ENCODE measurements at places on chromosomes 3 and 15.

- H3K27me3 ChIP-seq: no peaks in the 10 kb centered on the region
- H3K27ac ChIP-seq: no peak overlapping the region
- H3K4me1 ChIP-seq: no peaks in the 10 kb centered on the region
- no peak for DNase-seq
These were observed 96.7 kb downstream of the SV2B start for GRCh38 chr15:91196768-91197167.

DNA sequence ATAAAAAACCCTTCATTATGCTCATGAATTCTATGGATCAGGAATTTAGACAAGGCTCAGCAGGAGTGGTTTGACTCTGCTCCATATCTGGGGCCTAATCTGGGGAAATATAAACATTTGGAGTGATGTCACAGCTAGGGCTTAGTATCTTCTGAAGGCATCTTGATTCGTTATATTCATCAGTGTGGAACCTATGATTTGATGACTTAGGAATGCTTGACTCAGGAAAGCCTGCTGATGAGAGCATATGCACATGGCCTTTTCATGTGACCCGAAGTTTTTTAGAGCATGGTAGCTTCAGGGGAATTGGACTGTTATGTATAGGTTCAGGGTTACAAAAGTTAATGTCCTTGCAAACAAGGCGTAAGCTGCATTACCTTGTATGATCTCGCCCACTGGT lies 184.9 kb upstream of the LRRC3B start:
- no peaks in the 10 kb centered on the region for H3K27me3 ChIP-seq
- H3K4me3 ChIP-seq: no peak overlapping the region
- H3K27ac ChIP-seq: no peak overlapping the region
- no peak for DNase-seq
- no peaks in the 10 kb centered on the region for H3K4me1 ChIP-seq

GRCh38 chr15:66389859-66390381 lies 3.2 kb downstream of the MAP2K1 start:
- no peak for DNase-seq
- no peaks in the 10 kb centered on the region for H3K27me3 ChIP-seq
- no peak overlapping the region for H3K27ac ChIP-seq
- H3K4me3 ChIP-seq: no peak overlapping the region
- peaks cover 9% of the 10 kb centered on the region for H3K36me3 ChIP-seq

DNA sequence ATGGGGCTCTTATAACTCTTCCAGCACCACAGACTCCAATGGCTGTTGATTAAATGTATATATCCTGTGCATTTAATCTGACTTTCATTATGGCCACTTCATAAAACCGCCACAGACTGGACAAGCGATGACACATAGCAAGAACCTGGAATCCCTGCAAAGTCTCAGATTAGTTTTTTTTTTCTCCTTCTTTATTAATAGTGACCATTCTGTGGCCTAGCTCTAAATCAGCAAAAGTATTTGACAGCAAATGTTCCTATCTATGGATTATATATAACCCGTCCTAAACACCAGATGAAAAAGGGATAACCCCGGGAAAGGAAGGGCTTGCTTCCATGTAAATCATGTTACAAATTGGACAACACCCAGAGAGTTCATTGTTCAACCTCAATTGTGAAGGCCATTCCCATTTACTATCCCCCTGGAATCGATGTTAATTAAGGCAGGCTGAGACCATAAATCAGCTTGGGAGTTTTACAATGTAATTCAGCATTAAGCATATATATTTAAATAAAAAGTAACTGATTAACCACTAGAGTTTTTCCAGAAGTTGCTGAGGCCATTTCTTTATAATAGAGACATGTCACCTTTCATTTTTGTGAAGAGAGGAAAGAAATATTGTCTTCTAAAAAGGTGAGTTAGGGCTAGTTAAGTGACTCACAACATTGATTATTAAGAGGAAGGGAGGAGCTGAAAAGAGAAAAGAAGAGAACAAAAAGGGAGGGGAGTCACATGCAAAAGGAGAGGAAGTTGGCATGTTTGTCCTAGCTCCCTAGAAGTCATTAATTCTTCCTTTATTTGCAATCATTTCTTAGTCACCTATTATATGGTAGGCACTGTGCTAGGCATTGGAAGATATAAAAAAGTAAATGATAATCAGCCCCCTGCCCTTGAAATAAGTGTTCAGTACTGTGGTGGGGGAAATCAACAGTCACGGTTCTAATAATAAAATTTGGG lies 26.2 kb downstream of the ALDH1A2 start:
- H3K27me3 ChIP-seq: no peaks in the 10 kb centered on the region
- no peaks in the 10 kb centered on the region for H3K36me3 ChIP-seq
- no peak overlapping the region for H3K27ac ChIP-seq
- no peak for DNase-seq
- H3K4me1 ChIP-seq: no peaks in the 10 kb centered on the region

DNA sequence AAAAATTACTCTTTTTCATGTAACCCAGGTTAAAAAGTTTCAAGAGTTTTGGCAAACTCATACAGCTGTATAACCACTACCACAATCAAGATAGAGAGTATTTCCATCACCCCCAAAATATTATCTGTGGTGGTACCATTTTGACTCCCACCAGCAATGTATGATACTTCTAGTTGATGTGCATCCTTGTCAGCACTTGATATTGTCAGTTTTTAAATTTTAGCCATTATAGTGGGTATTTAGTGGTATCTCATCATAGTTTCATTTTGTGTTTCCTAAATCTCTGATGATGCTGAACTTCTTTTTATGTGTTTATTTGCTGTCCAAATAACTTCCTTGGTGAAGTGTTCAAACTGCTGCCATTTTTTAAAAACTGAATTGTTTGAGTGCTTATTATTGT lies 14.6 kb downstream of the CTDSPL start:
- peaks cover 3% of the 10 kb centered on the region for H3K36me3 ChIP-seq
- no peak for DNase-seq
- no peak overlapping the region for H3K4me3 ChIP-seq
- H3K4me1 ChIP-seq: peaks cover 4% of the 10 kb centered on the region

GRCh38 chr3:120147072-120147871 lies 53.0 kb upstream of the GSK3B start:
- peak; percentile 41 for DNase-seq
- no peaks in the 10 kb centered on the region for H3K36me3 ChIP-seq
- no peak overlapping the region for H3K27ac ChIP-seq
- no peak overlapping the region for H3K4me3 ChIP-seq
- no peaks in the 10 kb centered on the region for H3K27me3 ChIP-seq

Measured in H9 (cell line).